ENCODE measurements at places on chromosomes 4 and X.

DNA sequence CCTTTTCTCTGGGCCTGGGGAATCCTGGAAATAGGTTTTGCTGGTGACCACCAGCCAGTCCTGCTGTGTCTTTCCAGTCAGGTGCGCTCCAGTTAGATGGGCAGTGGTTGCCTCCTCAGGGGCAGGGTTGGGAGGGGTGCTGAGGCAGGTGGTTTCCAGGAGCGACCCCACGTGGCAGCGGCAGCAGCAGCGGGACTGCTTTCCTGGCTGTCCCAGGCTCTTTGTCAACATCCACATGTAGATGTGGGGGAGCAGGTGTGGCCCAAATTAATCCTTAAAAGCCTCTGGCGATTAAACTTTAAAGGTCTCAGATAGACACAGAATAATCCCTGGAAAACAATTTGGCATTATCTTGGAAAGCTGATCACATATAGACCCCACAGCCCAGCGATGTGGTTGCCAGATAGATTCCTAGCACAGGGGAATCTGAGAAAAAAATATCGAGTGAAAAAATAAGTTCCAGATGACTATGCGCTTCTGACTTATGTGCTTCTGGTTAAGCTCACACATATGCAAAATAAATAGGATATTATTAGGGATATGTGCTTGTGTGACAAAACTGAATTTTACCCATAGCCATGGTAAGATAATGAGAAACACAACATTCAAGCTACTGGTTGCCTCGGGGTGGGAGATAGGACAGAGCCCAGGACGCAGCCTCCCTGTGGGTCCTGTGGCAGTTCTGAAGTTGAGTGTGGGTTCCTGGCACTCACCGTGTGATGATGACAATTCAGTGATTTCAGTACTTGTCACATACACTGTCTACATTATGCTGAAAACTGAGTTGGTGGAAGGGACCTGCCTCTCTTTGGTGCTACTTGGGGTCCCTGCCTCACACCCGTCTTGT is 336.4 kb downstream of the ARHGAP10 start:
- no peaks in the 10 kb centered on the region for H3K27me3 ChIP-seq
- no peak overlapping the region for H3K27ac ChIP-seq

DNA sequence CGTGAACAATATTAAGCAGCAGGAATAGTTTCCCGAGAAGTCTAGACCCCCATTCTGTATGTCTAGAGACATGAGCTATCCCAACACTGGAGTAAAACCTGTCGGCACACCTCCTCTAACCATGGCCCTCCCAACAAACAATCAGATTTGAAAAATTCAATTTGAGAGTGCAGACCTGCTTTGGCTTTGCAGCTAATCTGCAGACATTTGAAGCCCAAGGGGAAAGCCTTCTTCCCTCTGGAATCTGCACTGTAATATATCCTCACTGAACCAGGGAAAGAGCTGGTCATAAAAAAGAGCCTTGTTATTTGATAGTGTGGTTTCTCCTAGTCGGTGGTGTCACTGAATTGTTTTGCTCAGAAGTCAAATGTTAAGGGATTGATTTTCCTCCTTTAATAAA is 44.6 kb upstream of the KLHL34 start:
- H3K27ac ChIP-seq, result no peak overlapping the region
- H3K4me3 ChIP-seq, result no peak overlapping the region
- H3K36me3 ChIP-seq, result no peaks in the 10 kb centered on the region
- DNase-seq, result no peak

DNA sequence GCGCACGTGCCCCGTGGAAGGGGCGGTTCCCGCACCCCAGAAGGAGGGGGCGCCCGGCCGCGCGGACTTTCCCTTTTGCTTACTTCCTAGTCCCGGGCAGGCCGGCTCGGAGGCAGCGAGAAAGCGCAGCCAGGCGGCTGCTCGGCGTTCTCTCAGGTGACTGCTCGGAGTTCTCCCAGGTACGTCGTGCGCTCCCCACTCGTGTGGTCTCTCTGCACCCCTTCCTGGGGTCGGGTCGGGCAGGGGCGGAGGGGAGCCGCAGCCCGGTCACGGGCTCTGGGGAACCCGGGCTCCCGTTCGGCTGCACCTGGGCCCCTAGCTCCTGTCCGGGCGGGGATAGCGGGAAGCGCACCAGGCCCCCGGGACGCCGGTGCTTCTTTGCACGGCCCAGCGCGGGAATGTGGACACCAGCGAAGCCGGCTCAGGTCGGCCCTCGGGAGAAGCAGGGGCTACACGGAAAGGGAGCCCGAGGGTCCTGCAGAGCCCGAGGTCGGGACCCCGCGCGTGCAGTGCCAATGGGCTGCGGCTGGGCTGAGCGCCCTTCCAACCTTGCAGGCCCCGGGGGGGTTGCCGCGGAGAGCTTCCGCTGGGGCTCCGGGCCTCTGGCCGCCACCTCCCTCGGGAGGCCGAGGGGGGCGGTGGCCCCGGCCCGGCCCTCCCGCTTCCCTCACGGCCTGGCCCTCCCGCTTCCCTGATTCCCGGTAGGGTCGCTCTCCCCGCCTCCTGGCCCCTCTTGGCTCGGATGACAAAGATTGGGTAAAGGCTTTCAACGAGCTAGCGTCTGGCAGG is at the start of gene TLR2:
TLR2 (plus strand) TSS at position 99 of the 789 bp plus-strand sequence. CDS start 18,628 bp downstream, outside the sequence.
- H3K4me1 ChIP-seq, result no peaks in the 10 kb centered on the region
- peak; percentile 73 for DNase-seq
- H3K36me3 ChIP-seq, result no peaks in the 10 kb centered on the region
- no peak within 1 kb of the TSS for H3K27ac ChIP-seq
- H3K4me3 ChIP-seq, result peak within 1 kb of the TSS; percentile 61

GRCh38 chr4:183202523-183202922 is 103.5 kb downstream of the WWC2 start:
- no peaks in the 10 kb centered on the region for H3K4me1 ChIP-seq
- H3K27ac ChIP-seq, result no peak overlapping the region
- H3K4me3 ChIP-seq, result no peak overlapping the region
- no peak for DNase-seq
- H3K27me3 ChIP-seq, result no peaks in the 10 kb centered on the region
- H3K36me3 ChIP-seq, result no peaks in the 10 kb centered on the region

- no peaks in the 10 kb centered on the region for H3K4me1 ChIP-seq
- no peak for DNase-seq
- no peaks in the 10 kb centered on the region for H3K36me3 ChIP-seq
- no peak overlapping the region for H3K4me3 ChIP-seq
- H3K27ac ChIP-seq, result no peak overlapping the region
Measured at GRCh38 chr4:20421603-20421985, 169.9 kb downstream of the SLIT2 start.

GRCh38 chrX:13223868-13224567 is 95.8 kb downstream of the ATXN3L start:
- no peak overlapping the region for H3K4me3 ChIP-seq
- H3K4me1 ChIP-seq, result peaks cover 2% of the 10 kb centered on the region
- no peaks in the 10 kb centered on the region for H3K27me3 ChIP-seq
- no peaks in the 10 kb centered on the region for H3K36me3 ChIP-seq

Data from colonic mucosa (tissue), 4 donors.